ENCODE measurements at places on chromosomes 16 and 17.

DNA sequence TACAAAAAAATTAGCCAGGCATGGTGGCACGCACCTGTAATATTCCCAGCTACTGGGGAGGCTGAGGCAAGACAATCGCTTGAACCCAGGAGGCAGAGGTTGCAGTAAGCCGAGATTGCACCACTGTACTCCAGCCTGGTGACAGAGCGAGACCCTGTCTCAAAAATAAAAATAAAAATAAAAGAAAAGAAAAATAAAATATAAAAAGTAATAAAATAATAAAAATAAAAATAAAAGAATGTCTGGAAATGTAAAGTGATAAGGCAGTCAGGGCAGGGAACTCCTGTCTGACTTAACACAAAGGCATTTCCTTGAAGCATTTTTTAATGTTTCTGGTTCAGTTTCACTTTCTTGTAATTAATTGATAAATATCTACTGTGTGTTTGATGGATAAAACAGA lies 34.7 kb upstream of the DNAJA2 start:
- DNase-seq: no peak

DNA sequence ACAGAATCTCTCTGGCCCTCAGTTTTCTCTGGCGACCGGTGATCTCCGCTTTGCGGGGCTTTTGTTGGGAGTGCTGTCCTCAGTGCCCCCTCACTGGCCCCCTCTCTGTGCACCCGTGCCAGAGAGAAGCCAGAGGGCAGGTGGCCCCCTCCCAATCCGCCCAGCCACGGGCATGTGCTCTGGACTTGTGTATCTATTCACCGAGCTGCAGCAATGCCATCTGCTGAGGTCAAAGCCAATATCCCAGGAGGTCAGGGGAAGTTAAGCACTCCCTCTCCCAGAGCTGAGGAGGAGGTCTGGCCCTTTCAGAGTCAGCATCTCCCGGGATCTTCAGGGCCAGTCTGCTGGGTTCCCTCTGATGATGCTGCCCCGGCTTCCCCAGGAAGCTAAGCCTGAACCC lies 5.1 kb downstream of the CACNG5 start:
- DNase-seq: no peak

DNA sequence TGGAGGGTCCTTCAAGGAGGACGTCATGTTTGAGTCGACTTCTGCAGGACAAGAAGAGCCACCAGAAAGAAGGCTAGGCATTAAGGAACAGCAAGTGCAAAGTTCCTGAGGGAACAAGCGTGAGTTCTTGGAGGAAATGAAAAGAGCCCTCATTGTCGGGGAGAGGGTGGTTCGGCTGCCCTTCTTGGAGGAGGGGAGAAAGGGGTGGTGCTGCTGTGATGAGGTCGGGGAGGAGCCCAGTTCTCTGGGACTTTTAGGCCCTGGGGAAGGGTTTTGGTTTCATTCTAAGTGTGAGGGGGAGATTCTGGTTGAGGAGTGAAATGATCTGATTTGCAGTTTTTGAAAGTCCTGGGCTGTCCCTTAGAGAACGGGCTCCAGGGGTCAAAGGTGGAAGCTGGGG lies 4.1 kb downstream of the BICDL2 start:
- DNase-seq: no peak

GRCh38 chr16:55076053-55076452 lies 145.4 kb downstream of the IRX5 start:
- no peak for DNase-seq

DNA sequence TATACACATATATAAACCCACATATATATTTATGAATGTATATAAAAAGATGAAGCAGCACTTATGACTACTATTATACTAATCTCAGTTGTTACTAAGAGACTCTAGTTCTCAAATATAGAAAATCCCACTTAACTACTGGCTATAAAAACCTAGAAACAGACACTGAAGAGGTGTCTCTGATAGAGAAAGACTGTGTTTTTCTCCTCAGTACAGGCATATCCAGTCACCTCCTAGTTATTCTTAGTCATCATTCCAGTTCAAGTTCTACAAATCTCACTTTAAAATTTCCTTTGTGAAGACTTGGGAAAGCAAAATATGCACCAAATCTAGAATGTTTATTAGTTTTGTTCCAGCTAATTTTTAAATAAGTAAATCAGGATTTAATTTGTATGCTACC lies 93.9 kb downstream of the STH start:
- DNase-seq: no peak

- no peak for DNase-seq
These were observed 16.6 kb upstream of the MLYCD start for GRCh38 chr16:83882163-83882885.

DNA sequence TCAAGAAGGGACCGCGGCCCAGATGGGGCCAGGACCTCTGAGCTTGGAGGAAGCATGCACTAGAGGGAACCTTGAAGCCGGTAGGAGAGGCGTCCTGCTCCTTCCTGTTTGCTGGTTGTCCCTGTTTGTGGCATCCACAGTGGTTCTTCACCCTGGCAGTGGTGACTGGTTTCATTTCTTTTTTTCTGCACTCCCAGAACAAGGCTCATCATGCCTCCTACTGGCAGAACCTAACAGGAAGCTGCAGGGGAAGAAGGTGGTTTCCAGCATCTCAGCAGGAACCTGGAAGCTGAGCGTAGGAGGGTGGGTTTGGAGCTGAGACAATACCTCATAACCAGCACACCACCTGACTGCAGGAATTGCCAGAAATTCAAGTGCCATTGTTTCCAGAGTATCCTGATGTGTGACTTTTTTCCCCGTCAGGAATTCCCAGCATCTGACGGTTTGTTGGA lies 5.8 kb downstream of the TMEM231 start:
- DNase-seq: no peak

DNA sequence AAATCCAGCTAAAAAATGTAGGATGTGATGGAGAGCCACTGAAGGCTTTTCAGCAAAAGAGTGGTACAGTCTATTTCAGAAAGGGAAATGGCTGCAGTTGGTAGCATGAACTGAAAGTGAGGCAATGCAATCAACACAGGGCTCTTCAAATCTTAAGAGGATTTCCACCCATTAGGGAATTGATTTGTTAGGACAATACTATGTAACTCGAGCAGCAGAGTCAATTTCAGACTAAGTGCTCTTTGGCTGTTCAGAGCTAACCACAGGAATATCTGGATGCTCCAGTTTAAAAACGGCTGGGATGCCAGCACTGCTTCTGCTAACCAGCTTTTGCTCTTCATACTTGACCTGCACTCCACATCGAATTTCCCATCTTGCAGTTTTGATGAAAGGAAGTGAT lies 24.6 kb downstream of the CACNG1 start:
- DNase-seq: no peak

DNA sequence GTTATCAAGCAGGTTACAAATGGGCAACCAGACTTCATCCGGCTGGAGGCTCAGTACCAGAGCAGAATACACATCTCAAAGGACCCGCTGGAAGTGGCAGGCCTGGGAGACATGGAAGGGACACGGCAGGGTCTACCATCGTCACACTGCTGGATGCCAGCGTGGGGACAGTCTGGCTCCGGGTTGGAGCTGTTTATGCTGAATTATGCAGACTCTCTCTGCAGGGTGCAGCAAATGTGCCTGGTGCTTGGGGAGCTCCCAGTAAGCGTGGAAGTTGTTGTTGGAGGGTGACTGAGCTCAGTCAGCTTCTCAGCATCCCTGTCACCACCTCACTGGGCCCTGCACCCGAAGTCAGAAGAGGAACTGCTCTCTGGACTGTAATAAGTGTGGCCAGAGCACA lies 12.2 kb downstream of the WSCD1 start:
- DNase-seq: no peak

DNA sequence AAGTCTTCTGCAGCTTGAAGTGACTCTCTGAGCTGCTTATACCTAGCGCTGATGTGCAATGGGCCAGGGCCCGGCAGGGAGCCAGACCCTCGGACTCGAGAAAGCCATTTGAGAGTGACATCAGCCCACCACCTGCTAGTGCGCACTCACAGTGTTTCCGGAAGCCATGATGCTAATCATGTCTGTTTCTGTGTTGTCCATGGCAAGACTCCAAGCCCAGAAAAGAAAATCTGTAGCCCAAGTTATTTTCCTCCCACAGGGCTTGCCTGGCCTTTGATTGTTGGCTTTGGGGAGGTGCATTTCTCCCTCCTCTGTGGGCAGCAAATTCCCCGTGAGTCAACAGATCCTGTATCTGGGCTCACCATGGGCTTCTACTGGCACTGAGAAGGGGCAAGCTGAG lies 1.8 kb upstream of the CDRT4 start:
- no peak for DNase-seq

- DNase-seq: no peak
These were observed 94.8 kb downstream of the TNFRSF13B start for GRCh38 chr17:16877099-16877498.

DNA sequence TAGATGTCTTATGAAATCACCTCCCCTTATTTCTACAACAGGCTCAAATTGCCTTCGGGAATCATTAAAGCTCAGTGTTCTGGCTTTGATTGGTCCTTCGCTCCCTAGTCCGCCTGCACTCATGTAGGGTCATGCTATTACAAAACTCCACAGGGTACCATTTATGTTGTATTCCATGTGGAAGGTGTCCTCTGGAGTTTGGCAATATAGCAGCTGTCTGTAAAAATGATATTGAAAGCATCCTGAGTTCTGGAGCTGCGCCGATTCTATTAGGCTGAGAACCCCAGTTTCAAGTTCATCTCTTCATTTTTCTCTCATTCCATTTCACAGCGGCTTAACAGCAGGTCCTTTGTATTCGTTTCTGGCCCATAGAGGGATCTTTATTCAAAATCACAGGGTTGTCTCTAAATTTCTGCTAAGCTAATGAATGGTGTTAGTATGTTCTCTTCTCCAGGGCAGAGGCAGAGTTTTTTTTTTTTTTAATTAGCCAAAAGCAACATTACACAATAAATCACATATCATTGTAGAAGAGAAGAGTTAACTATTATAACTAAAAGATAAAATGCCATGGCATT lies 71.9 kb upstream of the TEKT1 start:
- DNase-seq: no peak

GRCh38 chr16:53832896-53833544 lies 129.1 kb downstream of the FTO start:
- no peak for DNase-seq

DNA sequence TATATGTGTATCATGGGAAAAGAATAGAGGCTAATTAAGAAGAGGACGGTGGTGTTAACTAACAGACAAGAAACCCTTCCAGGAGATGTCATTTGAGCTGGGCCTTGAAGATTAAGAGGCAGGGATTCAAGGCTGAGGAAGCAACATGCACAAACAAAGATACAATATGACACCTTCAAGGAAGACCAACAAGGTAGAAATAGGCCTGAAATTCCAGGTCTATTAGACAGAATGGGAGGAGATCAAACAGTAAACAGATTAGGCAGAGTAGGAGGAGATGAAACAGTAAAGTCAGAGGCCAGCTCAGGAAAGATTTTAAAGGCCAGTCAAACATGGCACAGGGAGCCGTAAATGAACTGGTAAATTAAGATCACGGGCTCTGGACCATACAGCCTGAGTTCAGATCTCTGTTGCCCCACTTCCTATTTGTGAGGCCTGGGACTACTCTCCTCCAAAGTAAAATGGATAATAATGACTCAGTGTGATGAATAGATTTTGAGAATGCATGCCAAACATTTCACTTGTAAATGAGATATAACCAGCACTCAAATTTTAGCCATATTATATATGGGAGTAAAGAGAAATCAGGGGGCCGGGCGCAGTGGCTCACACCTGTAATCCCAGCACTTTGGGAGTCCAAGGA lies 38.9 kb downstream of the USP31 start:
- DNase-seq: no peak

DNA sequence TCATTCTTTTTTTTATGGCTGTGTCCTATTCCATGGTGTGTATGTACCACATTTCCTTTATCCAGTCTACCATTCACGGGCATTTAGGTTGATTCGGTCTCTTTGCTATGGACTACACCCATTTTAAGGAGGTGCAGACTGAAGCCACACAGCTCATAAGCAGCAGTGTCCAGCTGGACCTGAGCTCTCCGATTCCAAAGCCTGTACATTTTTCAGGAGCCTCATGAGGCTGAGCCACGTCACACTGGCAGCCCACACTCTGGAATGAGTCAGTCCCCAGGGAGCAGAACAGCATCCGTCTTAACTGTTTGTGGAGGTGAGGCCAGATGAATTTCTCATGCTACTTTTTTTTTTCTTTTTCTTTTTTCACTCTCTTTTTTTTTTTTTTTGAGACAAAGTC lies 116.1 kb downstream of the C16orf95 start:
- no peak for DNase-seq

GRCh38 chr17:4766201-4766600 lies 5.5 kb upstream of the TM4SF5 start:
- DNase-seq: no peak

DNA sequence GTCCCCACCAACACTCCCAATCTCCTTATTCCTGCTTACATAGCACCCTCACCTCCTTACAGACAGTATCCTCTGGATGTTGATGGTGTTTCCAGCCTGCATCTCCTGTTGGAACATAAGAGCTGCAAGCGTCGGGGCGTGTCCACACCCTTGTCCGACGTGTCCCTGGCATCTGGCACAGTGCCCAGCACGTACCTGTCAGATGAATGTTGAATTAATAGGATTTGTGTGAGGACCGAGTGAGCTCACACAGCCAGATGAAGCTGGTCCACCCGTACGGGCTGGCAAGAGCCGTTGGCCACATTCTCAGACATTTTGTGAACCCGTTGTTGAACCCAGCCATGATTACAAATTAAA lies 12.2 kb upstream of the CBX4 start:
- DNase-seq: no peak

- no peak for DNase-seq
These were observed 56.1 kb upstream of the MAF start for GRCh38 chr16:79656553-79657115.

DNA sequence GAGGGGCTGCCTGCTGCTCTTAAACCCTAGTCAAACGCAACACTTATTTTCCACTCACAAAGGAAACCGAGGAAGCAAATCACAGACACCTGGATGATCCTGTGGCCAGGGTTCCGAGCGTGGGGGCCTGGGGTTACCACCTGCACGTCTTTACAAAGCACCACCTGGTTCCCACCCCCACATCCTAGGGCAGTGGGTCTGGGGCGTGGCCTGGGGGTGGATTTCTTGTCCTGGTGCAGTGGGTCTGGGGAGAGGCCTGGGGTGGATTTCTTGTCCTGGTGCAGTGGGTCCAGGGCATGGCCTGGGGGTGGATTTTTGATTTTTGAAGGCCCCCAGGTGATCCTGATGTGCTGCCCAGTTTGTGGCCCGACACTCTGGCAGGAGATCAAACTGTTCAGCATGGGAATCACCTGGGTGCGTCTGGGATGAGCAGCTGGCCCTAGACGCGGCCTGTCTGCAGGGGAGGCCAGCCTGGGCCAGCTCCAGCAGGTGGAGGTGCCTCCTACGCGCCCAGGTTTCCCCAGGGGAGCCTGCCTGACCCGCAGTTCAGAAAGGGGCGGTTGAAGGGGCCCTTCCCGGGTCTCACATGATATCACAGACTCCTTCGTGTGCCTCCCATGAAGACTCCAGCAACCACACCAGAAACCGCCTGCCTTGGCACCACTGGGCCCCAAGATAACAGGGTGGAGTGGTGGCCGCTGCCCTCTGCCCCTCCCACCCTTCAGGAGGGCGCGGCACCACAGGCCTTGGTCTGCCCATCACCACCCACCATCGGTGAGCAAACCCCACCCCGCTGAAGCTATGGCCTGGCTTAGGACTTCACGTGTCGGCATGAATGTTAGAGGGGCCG lies 6.3 kb downstream of the HAGH start:
- no peak for DNase-seq
